T47D (cell line): ENCODE measurements at places on chromosomes 11 and 22.

DNA sequence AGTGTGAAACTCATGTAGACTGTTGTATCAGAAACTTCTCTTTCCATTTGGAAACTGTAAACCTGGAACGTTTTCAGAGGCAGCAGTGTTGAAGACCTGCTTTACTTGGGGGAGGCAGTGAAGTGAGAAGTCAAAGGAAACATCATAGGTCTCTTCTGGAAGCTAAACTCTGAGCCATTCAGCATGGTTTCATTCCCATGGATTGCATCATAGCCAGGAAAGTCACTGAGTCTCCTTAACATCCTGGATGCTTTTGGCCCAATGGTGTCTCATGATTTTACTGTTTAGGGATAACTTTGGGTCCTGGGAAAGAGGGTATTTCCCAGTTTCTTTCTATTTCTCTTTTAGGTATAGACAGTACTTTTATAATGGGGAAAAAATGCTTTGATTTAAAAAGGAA, 153.2 kb upstream of the E2F8 start:
- DNase-seq, result no peak

GRCh38 chr11:75867778-75868374, 52.9 kb downstream of the UVRAG start:
- peak; percentile 71 for DNase-seq

DNA sequence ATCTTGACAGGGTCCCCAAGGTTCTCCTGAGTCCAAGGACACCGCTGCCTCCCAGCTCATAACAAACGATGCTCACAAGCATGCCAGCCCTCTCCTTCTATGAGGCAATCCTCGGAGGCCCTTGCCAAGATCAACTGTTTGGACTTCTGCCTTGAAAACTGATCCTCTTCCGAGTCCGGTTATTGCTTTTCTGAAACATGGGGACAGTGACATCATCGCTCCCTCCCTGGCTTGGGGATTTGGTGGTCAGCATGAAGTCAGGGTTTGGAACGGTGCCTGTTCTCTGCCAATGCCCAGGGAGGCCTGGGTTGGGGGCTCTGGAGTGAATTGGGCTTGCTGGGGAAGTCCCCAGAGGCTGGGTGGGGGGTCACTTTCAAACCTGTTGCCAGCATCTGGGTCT, 149.3 kb downstream of the FBXO7 start:
- no peak for DNase-seq

DNA sequence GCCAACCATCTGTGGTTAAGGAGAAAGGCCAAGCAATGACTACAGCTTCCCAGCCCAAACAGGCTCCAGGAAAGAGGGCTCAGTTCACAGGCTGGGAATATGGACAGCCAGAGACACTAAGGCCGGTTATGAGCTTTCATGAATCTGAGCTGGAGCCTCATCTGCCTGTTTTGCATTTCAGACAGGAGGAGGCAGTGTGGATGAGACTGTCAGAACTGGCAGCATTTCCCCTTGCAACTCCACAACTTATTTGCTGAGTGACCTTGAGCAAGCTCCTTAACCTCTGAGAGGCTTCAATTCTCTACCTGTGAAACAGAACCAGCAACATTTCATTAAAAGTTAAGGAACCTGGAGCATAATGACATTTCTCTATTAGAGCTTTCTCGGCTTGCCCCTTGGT, 264.0 kb downstream of the ETS1 start:
- no peak for DNase-seq

DNA sequence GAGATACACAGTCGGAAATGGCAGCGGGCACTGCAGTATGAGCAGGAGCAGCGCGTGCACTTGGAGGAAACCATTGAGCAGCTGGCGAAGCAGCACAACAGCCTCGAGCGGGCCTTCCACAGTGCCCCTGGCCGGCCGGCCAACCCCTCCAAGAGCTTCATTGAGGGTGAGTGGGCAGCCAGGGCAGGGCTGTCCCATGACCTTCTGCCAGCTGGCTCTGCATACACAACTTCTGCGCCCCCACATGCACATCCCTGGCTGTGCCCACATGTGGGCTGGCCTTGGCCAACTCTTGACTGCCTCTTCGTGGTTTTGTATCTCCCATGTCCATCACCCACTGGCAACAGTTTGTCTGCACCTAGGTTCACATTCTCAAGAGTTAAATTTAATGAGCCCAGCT, 81.1 kb downstream of the MORC2 start:
- no peak for DNase-seq

DNA sequence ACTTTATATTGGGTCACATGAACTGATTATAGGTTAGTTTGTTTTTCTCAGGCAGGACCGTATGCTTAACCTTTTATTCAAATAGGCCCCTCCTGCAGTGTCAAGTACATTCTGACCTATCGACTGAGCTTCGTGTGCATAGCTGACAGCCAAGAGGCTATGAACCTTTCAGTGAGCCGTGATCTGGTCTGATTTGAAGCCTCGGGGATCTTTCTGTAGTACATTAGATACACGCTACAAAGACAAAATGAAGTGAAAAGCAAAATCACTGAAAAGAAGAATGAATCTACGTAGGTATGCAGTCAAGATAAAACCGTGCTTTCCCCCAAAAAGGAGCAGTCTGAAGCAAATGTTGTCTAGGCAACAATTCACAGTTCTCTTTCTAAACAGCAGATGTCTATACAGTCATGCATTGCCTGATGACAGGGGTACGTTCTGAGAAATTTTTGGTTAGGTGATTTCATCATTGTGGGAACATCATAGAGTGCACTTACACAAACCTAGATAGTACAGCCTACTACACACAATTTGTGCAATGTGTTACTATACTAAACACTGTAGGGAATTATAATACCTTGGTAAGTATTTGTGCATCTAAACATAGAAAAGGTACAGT, 18.1 kb downstream of the JHY start:
- no peak for DNase-seq

DNA sequence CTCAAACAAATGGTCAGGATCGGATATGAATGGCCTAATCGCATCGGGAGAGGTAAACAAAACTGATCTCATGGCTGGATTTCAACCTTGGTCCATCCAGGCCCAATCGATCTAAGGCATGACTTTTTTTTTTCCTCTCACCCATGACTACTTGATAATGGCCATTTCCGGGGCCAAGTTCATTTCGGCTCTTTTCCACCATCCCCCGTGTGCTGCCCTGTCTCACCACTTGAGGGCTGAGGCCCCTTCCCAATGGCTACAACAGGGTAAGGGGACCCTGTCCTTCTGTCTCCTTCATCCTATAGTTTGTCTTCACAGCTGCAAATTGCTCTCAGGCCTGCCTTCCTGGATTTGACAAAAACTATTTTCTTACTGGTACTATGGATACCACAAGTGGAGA, 26.7 kb downstream of the GRAP2 start:
- DNase-seq, result no peak

DNA sequence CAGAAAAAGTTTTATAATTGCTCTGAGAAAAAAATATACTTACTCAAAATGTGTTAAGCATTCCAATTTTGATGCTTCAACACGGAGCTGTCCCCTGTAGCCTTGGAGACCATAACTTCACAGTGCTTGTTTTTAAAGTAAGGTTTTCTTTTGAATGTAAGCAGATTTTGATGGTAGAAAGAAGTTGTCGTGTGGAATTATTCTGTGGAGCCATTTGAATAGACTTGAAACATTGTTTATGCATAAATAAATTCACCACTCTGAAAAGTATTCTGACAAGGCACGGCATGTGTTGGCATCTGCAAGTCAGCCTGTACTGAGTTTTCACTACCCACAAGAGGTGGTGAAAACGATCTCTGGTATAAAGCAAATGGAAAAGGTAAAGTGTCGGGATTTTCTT, 115.5 kb downstream of the UVRAG start:
- no peak for DNase-seq

- peak; percentile 84 for DNase-seq
Measured at GRCh38 chr11:75342966-75343870, 8.2 kb downstream of the ARRB1 start.

GRCh38 chr11:111782109-111782741, 16.0 kb upstream of the PPP2R1B start:
- DNase-seq, result no peak

DNA sequence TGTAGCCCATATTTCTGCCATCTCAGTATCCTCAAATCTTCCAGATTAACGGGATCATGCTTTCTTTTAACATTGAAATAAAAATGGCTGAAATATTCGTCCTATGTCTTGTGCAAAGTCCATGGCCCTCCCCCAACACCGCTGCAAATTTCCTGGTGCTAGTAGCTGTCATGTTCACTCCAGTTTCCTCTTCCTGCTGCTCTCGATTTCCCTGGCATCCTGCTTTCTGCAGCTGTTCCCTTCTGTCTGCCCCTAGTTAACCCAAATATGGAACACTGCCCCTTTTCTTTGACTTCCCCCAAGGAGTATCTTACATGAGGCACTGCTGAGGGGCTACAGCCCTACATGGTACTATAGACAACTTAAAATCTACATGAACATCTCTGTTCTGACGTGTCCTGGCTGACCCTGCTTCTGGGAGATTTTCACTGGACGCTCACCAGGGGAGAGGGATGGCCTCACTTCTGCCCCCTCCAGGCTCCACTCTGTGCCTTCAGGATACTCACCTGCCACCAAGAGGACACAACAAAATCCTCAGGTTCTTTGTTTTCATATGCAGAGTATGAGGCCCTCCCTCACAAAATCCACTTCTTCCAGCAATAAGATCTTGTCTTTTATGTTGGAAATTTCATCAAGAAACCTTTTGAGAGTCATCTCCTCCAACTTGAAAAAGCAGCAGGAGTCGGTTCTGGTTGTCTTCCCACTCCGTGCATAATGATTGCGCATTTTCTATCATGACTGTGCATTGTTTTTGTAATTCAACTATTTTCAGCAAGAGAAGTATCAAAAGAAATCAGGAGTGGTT, 29.5 kb upstream of the SCUBE2 start:
- DNase-seq, result no peak

DNA sequence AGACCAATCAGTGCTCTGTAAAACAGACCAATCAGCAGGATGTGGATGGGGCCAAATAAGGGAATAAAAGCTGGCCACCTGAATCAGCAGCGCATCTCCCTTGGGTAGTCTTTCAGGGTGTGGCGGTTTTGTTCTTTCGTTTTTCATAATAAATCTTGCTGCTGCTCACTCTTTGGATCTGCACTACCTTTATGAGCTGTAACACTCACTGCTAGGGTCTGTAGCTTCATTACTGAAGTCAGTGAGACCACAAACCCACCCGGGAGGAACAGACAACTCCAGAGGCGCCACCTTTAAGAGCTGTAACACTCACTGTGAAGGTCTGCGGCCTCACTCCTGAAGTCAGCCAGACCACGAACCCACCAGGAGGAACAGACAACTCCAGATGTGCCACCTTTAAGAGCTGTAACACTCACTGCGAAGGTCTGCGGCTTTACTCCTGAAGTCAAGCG, 175.5 kb upstream of the PDGFD start:
- no peak for DNase-seq

GRCh38 chr11:16295592-16295991, 60.8 kb downstream of the SOX6 start:
- no peak for DNase-seq

DNA sequence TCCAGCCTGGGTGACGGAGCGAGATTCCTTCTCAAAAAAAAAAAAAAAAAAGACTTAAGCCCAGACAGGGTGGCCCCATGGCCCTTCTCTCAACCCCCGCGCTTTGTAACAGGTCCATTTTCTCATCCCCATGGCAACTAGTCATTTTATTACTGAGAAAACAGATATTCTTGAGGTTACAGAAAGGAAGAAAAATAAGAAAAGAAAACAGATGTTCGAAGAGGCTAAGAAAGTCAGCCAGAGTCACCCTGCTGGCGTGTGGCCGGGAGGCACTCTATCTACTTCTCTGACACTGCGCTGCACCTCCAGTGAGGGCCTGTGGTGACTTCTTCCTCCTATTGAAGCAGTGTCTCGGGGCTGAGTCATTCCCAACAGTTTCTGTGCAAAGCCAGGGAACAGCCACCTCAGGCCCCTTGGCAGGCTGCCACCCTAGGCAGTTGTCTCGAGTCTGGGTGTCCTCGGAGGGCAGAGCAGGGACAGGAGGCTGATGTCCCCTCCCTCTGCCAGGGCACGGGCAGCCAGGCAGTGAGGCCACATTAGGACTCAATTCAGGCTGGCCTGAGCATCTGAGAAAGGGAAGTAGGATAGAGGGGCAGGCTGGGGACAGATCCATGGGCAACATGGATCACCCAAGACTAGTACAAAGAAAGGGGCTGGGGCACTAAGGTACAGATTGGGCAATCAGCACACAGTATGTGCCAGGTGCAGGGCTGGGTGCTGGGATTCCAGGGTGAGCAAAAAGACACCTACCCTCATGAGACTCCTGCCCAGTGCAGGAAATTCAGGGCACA, 16.4 kb upstream of the SYVN1 start:
- peak; percentile 83 for DNase-seq

- no peak for DNase-seq
Measured at GRCh38 chr11:65834202-65834601, 439 bp downstream of the SNX32 start.

GRCh38 chr22:31951194-31952093, 7.1 kb downstream of the YWHAH start:
- DNase-seq, result no peak
